Neural cell (in vitro differentiated cells): ENCODE measurements at places on chromosomes 2 and 18. TPM values are rescaled to one million over a fixed set of nuclear protein-coding genes. Genes with fewer than 3 reads are reported as not detected.

Gene IMMT
- 44.9 and 45.9 TPM in 2 replicates for polyA plus RNA-seq

Gene CCL20
- polyA plus RNA-seq = not detected in 2 replicates

Gene DSEL
- polyA plus RNA-seq = 31.2 and 33.6 TPM in 2 replicates

Gene DOK6
- 7.4 and 9.7 TPM in 2 replicates for polyA plus RNA-seq

Gene RTP5
- polyA plus RNA-seq = 1.2 and 1.8 TPM in 2 replicates

Gene NXPH2
- not detected in 2 replicates for polyA plus RNA-seq

Gene CAVIN2
- not detected in 2 replicates for polyA plus RNA-seq

Gene ITGB6
- polyA plus RNA-seq = 6.1 and 8.3 TPM in 2 replicates

Gene COL6A3
- polyA plus RNA-seq = 0.05 and 0.06 TPM in 2 replicates

Gene CXCR2
- not detected in 2 replicates for polyA plus RNA-seq

Gene DUSP28
- polyA plus RNA-seq = 20.3 and 26.6 TPM in 2 replicates

Gene SF3B6
- polyA plus RNA-seq = 307 and 442 TPM in 2 replicates

Gene KCNJ3
- polyA plus RNA-seq = 0.68 and 2.3 TPM in 2 replicates

Gene BCL2
- 2.9 and 3.4 TPM in 2 replicates for polyA plus RNA-seq

Gene RESP18
- polyA plus RNA-seq = not detected in 2 replicates

Gene ARL4C
- 20.3 and 21.6 TPM in 2 replicates for polyA plus RNA-seq

Gene KCNS3
- 0.15 TPM in 1 of 2 replicates, not detected in the other for polyA plus RNA-seq

Gene CHST9
- polyA plus RNA-seq = 0.18 and 0.32 TPM in 2 replicates

Gene PARD6G
- 8.8 and 9.3 TPM in 2 replicates for polyA plus RNA-seq
